ENCODE measurements at places on chromosomes 3 and 15.
A peak's percentile ranks its signal among the peaks of the same experiment; 100 is the strongest.

GRCh38 chr15:58604455-58604923, 145.0 kb downstream of the ADAM10 start:
- no peak for DNase-seq

DNA sequence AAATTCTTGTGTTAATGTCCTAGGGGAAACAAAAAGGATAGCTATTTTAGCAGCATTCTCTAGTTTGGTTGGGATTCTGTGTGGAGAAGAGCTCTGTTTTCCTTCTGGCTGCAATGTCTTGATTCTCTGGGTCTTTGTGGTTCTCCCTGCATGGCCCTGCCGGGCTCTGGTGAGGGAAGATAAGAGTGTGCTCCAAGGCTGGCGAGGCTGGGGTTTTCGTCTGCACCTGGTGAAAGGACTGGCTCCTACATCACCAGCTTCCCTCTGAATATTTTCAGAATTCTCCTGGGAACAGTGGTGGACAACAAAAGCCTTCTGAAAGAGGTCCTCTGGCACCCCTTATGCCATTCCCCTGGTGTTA, 38.1 kb upstream of the SFMBT1 start:
- DNase-seq: no peak

DNA sequence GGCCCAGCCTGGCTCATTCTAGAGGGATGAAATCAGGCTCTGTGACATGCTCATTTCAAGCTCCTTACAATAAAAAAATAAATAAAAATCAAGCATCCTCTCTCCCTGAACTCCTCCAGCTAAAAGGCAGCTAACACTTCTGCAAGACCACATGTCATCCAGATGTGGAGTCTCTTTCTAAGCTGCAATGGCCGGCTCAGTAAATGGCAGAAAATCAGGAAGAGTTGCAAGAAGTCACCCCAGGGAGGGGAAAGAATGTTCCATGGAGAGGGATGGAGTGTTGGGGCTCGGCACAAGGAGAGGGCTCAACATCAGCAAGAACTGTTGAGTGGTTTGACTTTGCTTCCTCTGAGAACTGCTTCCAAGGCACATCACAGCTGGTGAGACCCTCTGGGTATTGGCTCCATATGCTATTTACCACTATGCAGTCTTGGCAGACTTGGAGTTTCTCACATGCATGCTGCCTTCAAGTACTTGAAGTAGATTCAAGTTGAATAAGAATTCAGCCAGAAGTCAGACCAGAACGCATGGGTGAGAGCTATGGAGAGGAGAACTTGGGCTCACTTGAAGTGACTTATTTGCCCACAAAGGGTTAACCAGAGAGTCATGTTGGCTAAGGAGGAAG, 689.0 kb downstream of the NTRK3 start:
- DNase-seq: no peak

DNA sequence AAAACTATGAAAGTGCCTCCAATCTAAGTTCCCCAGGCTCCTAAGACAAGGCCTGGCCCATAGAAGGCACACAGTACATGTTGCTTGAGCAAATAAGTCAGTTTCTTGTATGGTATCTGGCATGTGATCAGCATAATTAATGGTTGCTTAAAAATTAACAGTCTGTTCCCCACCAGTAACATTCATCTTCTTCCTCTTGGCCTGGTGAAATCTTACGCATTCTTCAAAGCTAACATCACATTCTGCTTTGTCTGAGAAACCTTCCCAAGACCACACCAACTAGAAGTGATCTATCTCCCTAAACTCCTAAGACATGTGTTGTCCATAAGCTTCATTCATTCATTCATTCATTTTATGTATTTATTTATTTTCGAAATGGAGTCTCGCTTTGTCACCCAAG, 48.1 kb downstream of the LIPC start:
- no peak for DNase-seq

DNA sequence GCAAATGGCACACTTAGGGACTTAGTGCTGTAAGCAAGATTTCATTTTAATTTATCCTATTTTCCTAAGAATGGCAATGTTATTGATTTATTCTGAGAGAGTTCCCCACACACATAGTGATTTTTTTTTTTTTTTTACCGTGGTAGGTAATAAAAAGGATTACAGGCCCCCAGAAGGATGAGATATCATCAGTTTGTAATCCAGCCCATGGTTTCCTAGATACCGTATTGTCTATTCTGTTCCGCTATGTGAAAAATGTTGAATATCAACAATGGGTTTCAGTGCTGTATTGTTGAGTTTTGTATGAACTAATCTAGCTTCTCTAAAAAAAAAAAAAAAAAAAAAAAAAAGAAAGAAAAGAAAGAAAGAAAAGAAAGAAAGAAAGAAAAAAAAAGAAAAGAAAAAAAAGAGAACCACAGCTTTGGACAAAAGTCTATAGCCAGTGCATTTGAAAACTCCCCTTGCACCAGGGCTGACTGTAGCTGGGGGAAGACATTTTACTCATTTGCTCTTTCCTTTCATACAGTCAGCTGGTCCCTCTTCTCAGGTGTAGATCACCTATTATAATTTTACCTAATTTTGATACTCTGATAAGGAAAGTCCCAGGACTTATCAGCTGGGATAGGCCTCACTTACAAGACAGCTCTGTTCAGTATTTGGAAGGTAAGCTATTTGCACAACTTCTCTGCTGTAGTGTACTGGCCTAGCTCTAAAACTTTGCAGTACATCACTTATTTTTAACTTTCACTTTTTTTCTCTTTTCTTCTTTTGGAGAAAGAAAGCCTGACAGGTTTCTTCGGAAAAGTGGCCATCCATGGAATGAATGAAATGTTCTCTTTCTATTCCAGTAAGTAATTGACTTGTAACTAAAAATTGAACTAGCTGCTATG, 101.4 kb upstream of the SOX2 start:
- no peak for DNase-seq

DNA sequence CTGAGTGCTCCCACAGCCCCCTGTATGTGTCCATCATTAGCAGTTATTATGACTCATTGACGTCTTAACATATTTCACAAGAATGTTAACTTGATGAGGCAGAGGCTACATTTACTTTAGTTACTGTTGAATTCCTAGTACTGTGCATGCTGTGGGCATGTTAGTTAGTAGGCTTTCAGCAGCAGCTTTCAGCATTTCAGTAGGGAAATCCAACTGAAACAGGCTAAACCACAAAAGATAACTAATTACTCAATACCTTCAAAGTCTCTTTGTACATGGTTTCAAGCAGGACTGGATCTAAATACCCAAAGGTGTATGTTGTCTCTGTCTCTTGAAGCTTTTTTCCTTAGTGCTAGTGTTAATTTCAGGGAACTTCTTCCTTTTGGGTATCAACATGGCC, 229.9 kb upstream of the SUCLG2 start:
- DNase-seq: no peak

DNA sequence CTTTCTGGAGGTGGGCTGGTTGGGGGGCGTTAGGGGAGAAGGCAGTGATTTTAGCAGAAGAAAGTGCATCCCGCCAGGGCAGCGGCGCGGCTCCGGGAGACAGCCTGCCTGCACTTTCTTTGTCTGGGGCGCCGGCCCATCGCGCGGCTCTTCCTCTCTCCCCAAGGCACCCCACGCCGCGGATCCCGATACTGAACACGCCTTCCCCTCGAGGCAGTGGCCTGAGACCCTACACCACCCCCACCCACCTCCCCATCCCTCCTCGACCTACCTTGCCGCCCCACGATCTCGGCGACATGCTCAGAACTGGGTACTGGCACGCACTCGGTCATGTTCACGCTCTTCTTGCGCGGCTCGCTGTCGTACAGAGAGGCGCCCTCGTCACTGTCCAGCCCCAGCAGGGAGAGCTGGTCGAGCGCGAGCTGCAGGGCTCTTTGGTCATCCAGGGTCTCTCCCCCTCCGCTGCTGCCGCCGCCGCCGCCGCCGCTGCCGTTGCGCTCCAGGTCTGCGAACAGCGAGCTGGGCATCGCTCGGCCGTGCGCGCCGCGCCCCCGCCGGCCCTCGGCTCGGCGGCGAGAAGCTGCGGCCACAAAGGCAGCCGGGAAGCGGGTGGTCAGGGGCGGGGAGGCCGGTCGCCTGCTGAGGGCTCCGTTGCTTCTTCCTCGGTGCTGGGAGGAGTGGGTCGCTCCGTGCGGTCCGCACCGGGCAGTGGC, 483 bp downstream of the MEX3B start:
- no peak for DNase-seq

DNA sequence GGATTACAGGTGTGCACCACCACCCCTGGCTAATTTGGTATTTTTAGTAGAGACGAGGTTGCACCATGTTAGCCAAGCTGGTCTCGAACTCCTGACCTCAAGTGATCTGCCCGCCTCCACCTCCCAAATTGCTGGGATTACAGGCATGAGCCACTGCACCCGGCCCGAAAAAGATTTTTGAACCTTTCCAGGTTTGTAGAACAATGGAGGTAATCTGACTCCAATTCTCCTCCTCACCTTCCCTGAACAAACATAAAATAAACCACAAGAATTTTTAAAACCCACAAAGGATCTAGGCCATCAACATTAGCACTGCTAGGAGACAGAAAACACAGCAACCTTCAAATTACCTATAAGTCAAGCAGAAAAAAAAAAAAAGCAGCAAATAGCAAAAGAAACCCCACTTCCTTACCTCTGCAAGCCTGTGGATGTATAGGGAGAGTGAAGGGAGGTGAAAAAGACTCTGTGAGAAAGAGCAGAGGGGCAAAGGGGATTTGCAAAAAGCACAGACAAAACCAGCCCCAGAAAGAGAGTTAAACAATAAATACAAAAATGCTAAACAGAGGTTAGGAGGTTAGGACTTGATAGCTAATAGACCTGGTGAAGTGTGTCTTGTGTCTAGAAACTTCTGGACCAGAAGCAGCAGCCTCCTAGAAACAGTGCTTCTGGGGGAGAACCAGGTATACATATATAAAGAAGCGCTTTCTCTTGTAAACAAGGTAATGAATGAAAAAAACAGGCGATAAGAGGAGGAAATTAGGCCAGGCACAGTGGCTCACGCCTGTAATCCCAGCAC, 32.1 kb downstream of the TFDP2 start:
- no peak for DNase-seq

DNA sequence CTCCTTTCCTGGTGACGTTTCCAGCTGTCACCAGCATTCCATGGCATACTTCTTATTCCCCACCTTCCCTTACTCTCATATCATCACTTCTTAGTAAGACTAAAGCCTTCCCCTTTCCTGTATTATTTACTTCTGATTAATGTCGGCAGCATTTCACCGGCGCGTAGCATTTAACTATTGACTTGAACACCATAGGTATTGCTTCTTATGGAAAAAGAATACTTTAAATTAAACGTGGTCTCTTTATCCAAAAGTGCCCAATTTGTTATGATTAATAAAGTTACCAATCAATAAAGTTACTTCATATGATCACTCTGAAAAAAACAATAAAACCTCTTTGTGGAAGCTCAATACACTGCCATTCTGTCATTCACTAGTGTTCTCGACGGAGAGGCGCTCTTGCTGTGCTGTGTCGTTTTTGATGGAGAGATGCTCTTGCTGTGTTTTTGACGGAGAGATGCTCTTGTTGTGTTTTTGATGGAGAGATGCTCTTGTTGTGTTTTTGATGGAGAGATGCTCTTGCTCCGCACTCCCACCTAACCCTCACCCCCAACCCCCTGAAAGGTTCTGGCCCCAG, 165.0 kb downstream of the XXYLT1 start:
- DNase-seq: no peak

DNA sequence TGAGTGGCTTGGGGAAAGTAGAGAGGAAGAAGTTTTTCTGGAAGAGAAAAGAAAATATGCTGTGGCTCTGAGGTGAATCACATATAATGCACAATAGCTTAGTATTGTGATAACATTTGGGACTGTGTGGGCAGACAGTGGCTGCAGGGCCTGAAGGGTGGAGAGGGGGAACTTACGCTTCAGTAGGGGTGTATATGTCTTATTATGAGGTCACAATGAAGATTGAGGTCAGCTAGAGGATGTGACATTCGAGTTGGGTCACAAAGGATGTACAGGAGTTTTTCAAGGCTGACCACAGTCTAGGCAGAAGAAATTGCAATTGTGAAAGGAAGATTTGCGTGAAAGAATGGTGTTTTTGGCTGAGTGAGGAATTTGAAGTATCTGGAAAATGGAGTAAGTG, 414.8 kb downstream of the LPP start:
- no peak for DNase-seq

- DNase-seq: no peak
Observed at GRCh38 chr3:192033246-192033645, 572.3 kb downstream of the PYDC2 start.

DNA sequence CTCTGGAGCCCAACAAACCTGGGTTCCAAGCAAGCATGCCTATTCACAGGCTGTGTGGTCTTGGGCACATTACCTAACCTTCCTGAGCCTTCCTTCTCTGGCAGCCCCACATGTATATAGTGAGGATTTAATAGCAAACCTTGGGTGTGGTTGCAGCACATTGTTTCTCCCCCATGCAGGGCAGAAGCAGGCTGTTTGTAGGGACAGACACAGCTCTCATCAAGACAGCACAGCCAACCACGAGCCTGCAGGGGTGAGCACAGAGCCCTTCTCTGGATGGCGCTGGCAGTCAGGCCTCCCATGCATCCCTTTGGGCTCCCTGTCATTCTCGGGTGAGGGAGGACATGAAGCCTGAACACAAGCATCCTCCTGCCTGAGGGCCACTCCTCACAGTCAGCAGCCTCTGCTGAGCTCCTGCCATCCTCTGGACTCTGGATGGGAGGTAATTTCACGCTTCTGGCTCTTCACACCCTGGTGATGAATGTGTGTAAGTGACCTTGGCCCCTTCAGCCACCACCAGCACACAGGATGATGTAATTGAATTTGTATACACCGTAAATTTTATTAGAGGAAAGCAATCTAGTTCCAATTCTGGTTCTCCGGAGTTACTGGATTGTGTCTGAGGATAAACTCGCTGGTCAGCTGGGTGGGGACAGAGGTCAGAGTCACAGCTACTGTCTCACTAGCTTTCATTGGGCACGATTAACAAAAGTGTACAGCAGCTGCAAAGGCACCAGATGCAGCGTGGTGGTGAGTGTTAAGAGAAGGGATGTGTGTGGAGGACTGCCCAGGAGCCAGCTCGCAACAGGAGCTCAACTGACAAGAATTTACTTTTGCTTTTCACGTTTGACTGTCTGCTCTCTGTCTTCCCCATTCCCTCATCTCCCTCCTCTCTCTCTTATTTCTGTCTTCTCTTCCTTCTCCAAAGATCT, 118.1 kb downstream of the CLSTN2 start:
- no peak for DNase-seq

- DNase-seq: no peak
Observed at GRCh38 chr3:158700559-158700958, 28.1 kb upstream of the LXN start.

DNA sequence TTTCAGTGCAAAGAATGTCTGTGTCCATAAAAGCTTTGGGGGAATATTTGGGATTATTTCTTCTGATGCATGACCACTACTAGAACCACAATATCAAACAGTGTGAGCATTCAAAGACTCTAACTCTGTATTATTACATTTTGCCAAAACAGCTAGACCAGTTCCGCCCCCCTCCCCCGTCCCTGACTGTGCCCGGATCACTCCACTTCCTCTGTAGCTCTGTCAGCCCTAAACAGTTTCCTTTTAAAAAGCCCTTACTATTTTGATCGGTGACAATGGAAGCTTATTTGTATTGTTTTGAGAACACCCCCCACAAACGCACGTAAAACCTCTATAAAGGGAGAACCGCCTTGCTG, 36.6 kb upstream of the EPHB3 start:
- peak; percentile 25 for DNase-seq

- no peak for DNase-seq
Observed at GRCh38 chr3:67431887-67432286, 222.5 kb downstream of the SUCLG2 start.
